Kidney epithelial cell (primary cell): ENCODE measurements at places on chromosomes 6 and 20.
A peak's percentile ranks its signal among the peaks of the same experiment; 100 is the strongest.

DNA sequence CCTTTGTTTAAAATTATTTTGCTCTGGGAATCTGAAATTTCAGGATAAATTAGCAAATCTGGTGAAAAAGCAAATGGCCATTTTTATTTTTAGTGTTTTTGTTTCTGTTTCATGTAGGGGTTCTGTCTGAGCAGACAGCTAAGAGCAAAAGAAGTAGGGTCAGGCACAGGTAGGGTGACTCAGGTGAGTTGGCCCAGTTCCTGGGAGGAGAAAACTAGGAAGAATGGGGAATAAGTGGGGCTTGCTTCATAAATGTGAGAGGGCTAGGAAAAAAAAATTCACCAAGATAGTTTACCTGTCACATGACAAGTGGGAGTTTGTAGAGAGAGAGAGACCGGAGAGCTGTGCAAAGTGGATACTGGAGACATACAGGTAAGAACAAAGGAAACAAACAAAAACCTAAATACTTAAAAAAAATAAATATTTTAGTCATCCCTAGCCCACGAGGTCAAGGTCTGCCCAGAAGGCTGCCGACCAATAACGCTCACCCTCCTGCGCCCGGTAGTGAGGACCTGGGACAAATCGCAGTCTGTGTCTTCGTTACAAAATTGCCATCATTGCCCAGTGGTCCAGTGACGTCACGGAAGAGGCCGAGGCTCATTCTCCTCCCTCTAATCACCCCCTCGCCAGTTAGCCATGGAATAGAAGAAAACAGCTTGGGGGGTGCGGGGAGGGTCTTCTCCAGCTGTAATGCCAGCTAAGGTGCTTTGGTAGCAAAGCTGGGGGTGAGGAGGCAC lies 2.3 kb downstream of the THBD start:
- DNase-seq = no peak

- DNase-seq = no peak
These were observed 3.0 kb downstream of the CASS4 start for GRCh38 chr20:56414842-56415765.

GRCh38 chr6:89140347-89141156 lies 5.3 kb upstream of the PM20D2 start:
- no peak for DNase-seq

DNA sequence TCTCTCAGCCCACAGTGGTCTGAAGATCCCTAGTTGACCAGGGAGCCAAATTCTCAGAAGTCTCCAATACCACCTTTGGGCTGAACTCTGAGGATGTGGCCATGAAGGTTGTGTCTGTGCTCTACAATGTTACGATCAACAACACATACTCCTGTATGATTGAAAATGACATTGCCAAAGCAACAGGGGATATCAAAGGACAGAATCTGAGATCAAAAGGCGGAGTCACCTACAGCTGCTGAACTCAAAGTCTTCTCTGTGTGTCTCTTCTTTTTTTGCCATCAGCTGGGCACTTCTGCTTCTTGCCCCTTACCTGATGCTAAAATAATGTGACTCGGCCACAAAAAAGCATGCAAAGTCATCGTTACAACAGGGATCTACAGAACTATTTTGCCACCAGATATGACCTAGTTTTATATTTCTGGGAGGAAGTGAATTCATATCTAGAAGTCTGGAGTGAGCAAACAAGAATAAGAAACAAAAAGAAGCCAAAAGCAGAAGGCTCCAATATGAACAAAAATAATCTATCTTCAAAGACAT lies 17.7 kb upstream of the VSX1 start:
- DNase-seq = no peak

DNA sequence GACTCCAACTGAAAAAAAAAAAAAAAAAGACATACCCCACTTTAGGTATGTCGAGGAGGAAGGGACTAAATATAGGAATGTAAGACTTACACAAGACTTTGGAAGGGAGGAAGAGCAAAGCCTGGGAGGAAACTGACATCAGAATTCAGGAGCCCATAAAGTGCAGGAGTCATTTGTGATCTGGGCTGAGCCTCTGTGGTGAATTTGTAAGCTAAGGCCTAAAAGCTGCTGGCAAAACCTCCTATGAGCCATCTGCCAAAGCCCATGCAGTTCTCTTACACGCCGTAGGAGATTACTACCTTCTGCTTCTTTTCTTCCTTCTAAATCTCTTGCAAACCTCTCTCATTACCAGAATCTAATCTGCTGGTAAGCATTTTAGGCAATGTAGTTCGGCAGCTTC lies 52.0 kb upstream of the THEMIS start:
- DNase-seq = no peak

GRCh38 chr6:138287144-138287955 lies 69.1 kb upstream of the PBOV1 start:
- no peak for DNase-seq

- no peak for DNase-seq
These were observed 115.8 kb downstream of the FOXO3 start for GRCh38 chr6:108676555-108676954.

- no peak for DNase-seq
These were observed 57.8 kb downstream of the IL22RA2 start for GRCh38 chr6:137115658-137116057.

GRCh38 chr6:83459663-83460062 lies 28.8 kb upstream of the ME1 start:
- DNase-seq = no peak

GRCh38 chr6:129252377-129253071 lies 369.6 kb downstream of the LAMA2 start:
- no peak for DNase-seq

DNA sequence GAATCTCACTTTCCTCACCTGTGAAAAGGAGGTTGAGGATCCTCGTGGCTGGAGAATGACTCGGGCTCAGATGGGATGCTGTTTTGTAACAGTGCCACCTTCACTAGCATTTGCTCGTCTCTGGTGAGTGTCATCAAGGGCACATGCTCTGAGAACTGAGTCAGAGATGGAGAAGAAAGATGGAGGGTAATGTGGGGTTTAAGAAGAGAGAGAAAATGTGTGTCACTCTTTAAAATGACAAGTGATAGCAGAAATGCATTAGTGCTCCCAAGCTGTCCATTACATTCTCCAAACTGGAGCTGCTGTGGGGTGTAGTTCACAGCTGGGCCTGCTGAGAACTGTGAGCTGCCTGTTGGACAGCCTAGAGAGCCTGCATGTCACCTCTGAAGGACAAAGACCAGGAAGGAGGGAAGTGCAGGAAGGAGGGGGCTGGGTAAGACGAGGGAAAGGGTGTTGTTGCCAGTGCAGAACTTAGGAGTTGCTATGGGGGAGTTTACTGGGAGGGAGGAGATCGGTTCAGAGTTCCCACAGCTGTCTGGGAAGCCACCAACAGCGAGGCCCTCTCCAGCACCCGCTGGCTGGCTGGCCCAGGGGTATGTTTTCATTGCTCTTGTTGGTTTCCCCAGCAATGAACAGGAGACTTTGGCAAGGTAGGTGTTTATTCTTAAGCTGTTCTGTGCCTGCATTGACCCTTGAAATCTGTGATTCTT lies 19.8 kb downstream of the GMPR start:
- no peak for DNase-seq

GRCh38 chr20:10594296-10594868 lies 79.4 kb downstream of the JAG1 start:
- no peak for DNase-seq

DNA sequence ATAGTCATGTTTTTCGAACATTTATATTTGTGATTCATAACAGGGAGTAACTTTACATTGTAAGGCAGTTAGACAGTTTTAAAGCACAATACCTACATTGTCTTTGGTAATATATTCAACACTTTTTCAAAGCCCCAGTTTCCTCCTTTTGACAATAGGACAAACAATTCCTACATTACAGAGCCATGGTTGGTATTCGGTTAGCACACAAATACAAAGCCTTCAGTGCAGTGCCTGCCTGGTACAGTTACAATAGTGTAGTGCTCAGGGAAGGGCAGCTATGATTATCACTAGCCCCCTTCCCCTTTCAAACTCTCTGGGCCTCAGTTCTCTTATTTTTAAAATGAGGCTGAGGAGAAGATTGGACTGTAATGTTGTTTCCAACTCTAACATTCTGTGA lies 207.8 kb downstream of the TPBG start:
- no peak for DNase-seq

GRCh38 chr6:154165478-154165877 lies 126.4 kb downstream of the OPRM1 start:
- no peak for DNase-seq

GRCh38 chr20:7971536-7972280 lies 31.4 kb upstream of the HAO1 start:
- DNase-seq = no peak

GRCh38 chr20:17612287-17612991 lies 42.6 kb downstream of the DSTN start:
- no peak for DNase-seq

- DNase-seq = no peak
These were observed 12.4 kb upstream of the KCNQ2 start for GRCh38 chr20:63484651-63485403.

GRCh38 chr6:148367411-148368024 lies 24.9 kb downstream of the SASH1 start:
- no peak for DNase-seq

GRCh38 chr20:38055294-38055693 lies 21.7 kb downstream of the RPRD1B start:
- DNase-seq = no peak

- no peak for DNase-seq
These were observed 163.4 kb upstream of the HEY2 start for GRCh38 chr6:125586074-125586473.

DNA sequence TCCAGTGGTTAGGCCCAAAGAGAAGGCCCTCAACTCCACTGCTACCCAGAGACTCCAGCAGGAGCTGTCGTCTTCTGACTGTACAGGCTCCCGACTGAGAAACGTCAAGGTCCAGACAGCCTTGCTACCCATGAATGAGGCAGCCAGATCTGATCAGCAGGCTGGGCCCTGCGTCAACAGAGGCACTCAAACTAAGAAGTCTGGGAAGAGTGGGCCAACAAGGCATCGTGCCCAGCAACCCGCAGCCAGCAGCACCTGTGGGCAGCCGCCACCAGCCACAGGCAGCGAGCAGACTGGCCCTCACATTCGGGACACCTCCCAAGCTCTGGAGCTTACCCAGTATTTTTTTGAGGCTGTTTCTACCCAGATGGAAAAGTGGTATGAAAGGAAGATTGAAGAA lies 8.1 kb downstream of the LYRM2 start:
- no peak for DNase-seq

- DNase-seq = no peak
These were observed 54.2 kb downstream of the MAP3K5 start for GRCh38 chr6:136737871-136738691.

DNA sequence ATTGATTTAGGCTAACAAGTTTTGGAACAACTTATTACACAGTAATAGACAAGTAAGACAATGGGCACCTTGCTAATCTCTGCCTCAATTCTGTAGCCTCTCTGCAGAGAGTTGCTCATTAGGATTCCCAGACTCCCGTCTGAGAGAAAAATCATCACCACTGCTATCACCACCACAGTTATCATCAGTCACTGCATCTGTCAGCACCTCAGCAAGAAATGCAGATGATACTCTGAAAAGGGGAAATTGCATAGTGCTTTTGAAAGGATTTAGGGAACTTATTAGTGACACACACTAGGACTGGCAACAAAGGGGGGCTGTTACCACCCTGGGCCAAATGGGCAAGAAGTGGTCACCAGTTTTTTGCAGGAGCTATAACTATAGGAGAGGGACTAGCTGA lies 39.9 kb downstream of the FOXA2 start:
- no peak for DNase-seq

DNA sequence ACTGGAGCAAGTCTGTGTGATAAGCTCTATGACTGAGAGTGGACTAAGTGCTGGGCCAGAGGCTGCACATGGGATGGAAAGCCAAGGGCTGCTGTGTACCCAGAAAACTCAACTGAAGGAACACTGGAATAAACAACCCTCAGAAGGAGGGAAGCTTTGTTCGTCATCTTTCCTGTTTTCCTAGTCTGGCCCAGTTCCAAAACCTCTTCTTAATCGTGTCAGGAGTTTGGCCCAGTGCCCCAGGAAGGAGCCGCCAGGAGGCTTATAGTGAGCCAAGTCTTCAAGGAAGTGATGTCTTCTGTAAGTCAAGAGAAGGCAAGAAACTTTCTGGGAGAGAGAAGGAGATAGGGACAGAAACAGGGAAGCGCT lies 23.3 kb upstream of the TOP1 start:
- peak; percentile 66 for DNase-seq

- DNase-seq = no peak
These were observed 357.3 kb upstream of the JARID2 start for GRCh38 chr6:14888575-14889000.

GRCh38 chr6:16576451-16577368 lies 184.6 kb downstream of the ATXN1 start:
- peak; percentile 38 for DNase-seq

GRCh38 chr20:10225439-10226060 lies 6.9 kb downstream of the SNAP25 start:
- no peak for DNase-seq

DNA sequence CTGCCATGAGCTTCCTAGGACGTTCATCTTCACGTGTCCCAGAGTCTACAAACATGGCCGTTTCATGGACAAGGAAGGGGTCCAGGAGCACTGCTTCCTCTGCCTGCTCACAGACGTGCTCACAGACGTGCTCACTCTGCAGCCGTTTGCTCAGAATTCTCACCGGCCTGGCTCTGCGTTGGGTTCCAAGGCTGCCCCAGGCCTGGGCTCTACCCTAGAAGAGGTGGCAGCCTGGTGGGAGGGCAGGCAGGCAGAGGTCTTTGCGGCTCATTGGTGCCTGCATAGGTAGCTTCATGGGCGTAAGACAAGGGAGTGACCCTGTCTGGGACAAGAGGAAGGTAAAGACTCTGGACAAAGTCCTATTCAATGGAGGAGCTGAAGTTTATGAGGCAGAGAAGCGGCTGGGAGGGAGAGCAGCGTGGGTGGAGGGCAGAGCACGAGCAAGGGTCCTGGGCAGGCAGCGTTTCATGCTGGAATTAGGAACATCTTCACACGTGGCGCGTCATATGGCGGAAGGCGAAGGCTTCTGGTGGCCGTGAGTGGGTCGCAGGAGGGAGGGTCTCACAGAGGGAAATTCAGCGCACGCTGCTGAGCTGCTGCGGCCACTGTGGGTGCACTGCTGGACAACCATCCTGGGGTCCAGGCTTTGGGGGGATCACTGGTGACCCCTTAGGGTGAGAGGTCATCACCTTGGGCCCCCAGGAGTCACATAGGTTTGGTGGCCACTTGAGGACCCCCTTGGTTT lies 138.2 kb downstream of the PHACTR3 start:
- DNase-seq = no peak

GRCh38 chr20:37990571-37991151 lies 42.6 kb downstream of the TTI1 start:
- DNase-seq = peak; percentile 59

- no peak for DNase-seq
These were observed 10.5 kb upstream of the BHLHE23 start for GRCh38 chr20:63017076-63017825.

- DNase-seq = no peak
These were observed 1.5 kb downstream of the MAFB start for GRCh38 chr20:40687384-40688128.

GRCh38 chr6:46014511-46015118 lies 1.0 kb downstream of the CLIC5 start:
- DNase-seq = no peak
